ENCODE measurements at places on chromosomes 12 and 14.
A peak's percentile ranks its signal among the peaks of the same experiment; 100 is the strongest.

DNA sequence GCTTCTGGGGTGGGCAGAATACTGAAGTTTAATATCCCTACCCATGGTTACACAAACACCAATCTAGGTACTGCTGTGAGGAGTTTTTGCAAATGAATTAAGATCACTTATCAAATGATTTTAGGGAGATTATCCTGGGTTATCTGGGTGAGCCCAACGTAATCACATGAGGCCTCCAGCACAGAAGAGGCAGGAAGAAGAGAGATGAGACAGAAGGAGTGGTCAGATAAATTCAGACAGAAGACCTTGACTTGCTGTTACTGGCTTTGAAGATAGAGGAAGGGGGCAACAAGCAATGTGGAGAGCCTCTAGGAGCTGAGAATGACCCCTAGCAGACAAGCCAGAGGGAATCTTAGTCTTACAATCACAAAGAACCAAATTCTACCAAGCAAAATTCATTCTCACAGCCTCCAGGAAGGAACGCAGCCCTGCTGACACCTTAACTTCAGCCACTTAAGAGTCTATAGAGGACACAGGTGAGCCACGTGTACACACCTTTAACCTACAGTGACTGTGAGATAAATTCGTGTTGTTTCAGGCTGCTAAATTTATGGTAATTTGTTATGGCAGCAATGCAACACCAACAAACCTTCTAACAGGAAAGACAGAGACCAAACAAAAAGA, 49.4 kb downstream of the FERMT2 start:
- DNase-seq: no peak

- DNase-seq: no peak
Measured at GRCh38 chr12:132163911-132164288, 19.6 kb downstream of the NOC4L start.

- no peak for DNase-seq
Measured at GRCh38 chr12:52604859-52605258, 3.6 kb upstream of the KRT72 start.

DNA sequence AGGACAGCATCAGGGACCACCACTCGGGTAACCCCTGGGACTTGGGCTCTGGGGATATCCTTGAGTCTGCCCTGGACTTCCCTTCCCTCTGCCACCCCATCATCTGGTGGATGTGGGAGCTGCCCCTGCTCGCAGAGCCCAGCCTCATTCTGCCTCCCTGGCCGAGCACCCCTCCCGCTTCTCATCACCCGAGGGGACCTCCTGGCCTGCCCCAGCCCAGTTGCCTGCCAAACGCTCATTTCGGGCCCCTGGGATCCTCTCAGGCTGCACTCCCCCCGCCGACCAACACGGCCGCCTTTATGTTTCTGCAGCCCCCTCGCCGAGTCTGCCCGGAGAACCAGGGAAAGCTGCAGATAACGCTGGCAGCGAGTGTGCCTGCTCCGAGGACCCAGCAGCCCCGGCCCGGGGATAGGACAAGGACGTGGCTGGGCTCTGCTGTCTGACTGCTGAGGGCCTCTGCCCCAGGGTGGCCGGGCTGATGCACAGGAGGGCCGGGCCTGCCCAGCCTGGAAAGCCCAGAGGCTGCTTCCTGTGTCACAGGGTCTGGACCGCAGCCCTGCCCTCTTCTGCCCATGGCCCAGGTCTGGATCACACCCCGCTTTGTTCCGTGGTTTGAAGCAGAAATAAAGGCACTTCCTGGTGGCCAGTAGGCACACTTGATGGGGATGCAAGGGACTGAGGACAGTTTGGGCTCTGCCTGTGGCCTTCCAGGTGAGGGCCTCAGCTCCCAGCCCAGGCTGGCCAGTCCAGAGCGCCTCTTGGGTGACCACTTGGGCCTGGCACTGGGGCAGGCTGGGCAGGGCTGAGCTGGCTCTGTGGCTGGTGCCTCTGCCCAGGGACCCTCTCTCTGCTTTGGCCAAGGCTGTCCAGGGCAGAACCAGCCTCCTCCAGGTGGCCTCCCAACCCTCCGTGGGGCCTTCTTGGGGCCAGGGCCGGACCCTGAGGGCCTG, 4.9 kb upstream of the EXOC3L4 start:
- no peak for DNase-seq

DNA sequence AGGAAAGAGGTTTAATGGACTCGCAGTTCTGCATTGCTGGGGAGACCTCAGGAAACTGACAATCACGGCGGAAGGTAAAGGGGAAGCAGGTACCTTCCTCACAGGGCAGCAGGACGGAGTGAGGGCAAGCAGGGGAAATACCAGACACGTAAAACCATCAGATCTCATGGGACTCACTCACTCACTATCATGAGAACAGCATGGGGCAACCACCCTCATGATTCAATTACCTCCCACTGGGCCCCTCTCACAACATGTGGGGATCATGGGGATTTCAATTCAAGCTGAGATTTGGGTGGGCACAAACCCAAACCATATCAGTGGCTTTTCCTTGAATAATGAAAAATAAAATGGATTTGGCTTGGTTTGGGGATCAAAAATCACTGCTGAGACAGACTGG, 380.5 kb downstream of the VRK1 start:
- DNase-seq: no peak

- no peak for DNase-seq
Measured at GRCh38 chr14:68506021-68506644, 286.7 kb downstream of the ZFP36L1 start.

DNA sequence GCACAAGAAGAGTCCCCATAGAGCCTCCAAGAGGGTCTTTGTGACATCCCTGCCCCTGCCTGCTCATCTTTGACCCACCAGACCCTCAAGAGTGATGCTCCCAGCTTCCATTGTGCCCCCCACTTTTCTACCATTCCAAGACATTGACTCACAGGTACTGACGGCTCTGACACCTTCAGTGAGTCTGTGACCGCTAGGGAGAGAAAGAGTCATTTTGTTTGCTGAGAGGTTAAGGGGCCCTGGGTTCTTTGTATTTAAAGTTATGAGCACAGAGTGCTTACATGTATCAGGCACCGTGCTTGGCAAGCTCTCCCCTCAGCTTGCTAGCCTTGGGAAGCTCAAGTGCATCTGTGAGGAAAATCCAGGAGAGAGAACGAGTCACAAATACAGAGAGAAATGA, 7.1 kb upstream of the KRT82 start:
- no peak for DNase-seq

GRCh38 chr12:6866920-6867412, 365 bp upstream of the TPI1 start:
- no peak for DNase-seq

DNA sequence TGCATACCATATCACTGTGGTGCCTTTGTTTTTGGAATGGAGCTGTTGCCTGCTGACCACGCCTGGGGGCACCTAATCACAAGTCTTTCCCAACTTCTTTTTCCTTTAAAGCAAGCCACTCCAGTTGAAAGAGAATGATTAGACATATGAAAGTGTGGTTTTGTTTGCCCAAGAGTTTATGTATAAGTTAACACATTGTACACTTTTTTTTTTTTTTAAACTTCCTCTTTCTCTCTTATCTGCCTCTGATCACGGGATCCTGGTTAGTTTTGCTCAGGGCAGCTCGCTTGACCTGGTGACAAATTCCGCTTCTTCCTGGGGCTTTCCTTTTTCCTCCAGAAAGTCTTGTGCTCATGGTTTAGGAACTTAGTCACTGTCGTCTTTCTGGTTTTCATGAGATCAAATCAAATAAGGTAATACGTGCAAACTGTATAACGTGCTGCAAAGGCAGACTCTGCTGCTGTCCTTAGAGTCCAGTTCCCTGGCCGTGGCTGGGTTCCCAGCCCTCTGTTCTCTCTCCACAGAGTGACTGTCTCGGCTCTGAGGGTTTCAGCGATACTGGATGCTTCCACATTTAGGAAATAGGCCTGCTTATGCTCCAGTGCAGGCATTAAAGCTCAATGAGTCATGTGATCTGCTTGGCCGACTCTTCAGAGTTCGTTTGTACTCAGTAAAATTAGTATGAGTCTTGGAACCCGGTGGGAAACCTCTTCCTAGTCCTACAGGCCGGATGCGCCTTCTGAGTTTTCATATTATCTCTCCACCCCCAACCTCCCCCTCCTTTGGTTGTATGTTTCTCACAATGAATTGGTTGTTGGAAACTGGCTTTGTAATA, 15.2 kb downstream of the RASSF3 start:
- DNase-seq: peak; percentile 44

- peak; percentile 88 for DNase-seq
Measured at GRCh38 chr14:24146453-24146977, at the start of gene PSME2. PSME2 (minus strand) TSS chr14:24146610; CDS start chr14:24146581, 29 bp downstream.

DNA sequence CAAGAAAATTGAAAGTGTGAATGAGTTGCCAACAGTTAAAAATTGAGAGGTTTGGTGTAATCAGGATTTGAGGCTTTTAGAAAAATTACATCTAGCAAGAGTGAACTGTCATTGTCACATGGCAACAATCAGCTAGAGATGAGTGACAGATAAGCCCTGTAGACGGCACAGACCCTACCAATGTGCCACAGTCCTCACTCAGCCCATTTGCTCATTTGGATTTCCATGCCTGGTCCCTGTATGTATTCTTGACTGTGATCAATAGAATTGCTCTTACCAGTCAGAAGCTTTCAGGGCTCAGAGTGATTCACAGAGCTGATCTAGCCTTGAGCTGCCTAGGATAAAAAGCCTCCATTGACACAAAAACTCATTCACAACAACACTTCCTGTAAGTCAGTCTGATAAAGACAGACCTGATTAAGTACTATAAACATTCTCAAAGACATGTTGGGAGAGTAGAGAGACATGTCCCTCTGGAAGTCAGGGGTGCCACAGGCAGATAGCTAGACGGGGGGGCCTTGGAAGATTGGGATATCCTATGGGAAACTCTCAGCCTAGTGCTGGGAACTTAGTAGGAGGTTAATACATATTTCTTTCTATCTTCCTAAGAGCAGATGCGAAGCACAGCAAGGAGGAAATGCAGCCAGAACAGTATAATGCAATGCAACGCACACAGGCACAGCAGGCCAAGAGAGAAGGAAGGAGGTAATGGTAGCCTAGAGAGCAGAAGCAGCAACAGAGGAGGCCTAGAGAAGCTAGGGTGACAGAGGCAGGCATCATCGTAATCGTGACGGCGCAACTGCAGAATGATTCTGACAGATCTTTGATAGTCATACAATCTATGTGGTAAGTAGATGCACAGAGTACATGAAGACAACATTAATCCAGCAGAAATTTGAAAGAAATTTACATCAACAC, 2.0 kb upstream of the PELI2 start:
- no peak for DNase-seq

DNA sequence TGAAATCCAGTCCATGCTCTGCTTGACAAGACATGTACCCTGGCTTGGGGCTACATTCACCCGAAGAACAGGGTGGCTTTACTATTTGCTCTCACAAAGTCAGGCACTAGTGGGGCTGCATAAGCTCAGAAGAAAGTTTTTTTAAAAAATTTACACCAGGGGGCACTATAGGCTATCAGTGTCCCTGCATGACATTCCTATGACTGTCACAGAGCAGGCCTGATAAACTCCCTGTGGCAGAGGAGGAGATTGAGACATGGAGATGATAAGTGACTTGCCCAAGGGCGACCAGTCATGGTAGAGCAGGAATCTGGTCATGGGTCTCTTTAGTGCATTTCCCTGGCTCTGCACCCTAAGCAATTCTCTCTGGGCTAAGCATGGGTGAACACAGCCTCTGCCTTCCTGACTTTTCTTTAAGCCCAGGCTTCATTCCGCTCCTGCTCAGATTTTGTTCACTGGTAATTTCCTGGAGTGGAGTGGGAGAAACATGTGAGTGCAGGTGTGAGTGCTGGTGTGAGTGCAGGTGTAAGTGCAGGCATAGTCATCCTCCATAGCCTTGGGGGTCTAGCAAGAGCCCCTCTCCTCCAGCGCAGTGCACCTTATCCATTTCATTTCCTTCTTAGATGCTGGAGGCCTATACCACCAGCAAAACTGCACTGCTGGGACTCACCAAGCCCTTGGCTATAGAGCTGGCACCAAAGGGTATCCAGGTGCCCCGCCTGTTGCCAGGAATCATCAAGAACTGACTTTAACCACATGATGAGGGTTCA, 91.6 kb downstream of the DHRS2 start:
- no peak for DNase-seq

DNA sequence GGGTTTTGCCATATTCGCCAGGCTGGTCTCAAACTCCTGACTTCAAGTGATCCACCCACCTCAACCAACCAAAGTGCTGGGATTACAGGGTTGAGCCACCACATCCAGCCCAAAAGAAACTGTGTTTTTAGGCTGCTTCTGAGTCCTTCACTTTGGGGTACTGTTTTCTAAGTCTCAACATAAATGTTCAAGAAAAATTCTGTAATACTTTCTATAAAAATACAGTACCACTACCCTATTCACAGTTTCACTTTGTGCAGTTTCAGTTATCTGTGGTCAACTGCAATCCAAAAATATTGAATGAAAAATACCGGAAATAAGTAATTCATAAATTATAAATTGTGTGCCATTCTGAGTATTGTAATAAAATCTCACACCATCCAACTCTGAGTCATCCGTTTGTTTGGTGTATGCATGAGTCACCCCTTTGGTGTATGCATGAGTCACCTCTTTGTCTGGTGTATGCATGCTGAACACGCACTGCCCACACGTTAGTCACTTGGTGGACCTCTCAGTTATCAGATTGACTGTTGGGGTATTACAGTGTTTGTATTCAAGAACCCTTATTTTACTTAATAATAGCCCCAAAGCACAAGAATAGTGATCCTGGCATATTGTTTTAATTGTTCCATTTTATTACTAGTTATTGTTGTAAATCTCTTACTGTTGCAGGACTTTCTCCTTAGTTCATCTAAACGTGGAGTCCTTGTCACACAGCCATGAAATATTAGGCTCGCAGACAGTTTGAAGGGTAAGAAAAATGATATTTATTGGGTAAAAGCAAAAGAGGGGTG, 190.2 kb downstream of the FSCB start:
- DNase-seq: no peak

DNA sequence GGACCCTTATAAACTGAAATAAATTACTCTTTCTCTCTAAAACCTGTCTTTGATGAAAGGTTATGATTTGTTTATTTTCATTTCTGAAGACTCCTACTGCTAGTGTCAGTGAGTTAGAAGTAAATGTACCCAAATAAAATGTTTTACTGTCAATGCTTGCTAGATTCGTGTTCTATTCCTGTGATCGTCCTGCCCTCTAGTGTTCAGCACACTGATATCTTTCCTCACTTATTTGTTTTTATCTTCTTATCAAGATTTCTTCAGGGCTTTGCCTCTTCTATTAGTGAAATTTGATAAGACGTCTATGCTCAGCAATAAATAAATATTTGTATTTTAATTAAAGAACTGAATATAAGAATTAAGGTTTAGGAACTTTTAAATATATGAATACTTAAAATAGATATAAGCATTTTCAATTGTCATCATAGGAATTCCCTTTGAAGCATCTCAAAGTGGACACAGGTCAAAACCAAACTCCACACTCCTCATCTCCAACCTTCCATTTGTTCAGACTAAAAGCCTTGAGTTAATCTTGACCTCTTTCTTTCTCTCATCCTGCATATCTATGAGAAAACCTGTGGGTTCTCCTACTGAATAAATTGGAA, 75.8 kb downstream of the C12orf50 start:
- DNase-seq: no peak

- no peak for DNase-seq
Measured at GRCh38 chr14:87205811-87206210, 787.2 kb downstream of the GALC start.

GRCh38 chr12:12902036-12902435, 10.7 kb downstream of the GPRC5A start:
- DNase-seq: no peak

- peak; percentile 30 for DNase-seq
Measured at GRCh38 chr14:61568572-61569011, 126.7 kb upstream of the HIF1A start.
